Stimulated activated CD8-positive, alpha-beta memory T cell treated with anti-CD3 and anti-CD28 coated beads, Interleukin-2, amount 100 ng/mL, for 1 hour (primary cell): ENCODE measurements at places on chromosomes 6 and 20.

- DNase-seq: no peak
These were observed 127.9 kb downstream of the COL19A1 start for GRCh38 chr6:69994251-69994650.

GRCh38 chr6:111176760-111177099, 89.4 kb downstream of the SLC16A10 start:
- DNase-seq: no peak

DNA sequence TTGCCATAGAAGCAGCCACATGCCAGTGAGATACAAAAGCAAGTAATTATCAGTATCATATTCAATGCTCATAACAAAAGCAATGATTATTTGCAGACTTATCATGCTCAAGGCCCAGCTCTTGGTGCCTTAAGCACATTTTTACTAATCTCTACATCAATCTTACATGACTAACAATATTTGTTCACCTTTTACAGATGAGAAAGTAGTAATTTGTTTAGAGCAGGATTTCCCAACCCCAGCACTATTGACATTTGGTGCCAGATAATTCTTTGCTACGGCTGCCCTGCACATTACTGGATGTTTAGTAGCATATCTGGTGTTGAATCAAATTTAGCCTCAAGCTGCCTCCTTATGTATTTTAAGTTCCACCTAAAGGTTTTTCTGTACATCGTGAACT, 19.0 kb upstream of the DOK5 start:
- no peak for DNase-seq

DNA sequence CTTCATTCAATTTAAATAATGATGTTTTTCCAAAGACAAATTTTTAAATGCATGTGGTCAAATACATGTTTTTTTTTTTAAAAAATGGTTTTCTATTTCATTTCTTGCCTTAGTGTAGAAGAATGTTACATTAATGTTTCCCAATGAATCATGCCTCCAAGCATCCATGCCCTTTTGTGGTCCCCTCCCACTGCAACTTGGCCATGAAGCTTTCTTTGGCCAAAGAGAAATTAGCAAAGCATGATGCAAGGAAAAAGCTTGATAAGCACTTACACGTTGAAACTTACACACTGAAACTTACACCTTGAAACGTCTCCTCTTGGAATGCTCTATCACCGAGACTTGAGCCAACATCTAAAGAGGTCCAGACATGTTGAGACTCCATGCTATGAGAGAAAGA, 93.0 kb upstream of the ELOVL5 start:
- no peak for DNase-seq

GRCh38 chr6:6751619-6752023, 163.1 kb downstream of the LY86 start:
- DNase-seq: no peak

- no peak for DNase-seq
These were observed 249.1 kb upstream of the JAG1 start for GRCh38 chr20:10922941-10923340.

DNA sequence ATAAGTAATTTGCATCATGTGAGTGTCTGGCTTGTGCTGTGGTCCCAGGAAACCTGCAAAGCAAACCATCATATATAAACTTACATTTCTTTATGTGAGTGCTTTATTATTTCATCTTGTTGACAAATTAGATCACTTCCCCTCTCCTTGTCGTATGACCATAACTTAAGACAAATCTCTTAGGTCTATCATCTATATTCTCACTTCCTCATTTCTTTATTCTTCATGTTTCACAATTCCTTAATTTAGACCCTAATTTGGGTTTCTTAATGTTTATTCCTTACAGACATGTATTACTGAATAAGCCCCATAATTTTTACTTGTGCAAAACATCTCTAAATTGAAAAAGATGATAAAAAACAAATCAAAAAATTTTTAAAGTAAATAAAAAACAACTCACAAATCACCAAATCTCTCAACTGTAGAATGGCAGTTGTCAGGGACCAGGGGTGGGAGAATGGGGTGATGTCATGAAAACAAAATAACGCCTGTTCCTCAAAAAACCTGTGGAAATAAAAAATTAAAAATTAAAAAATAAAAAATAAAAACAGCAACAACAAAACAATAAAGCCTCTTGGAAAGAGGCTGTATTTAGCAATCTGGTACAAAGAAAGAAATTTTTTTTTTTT, 49.5 kb upstream of the FBXO30 start:
- no peak for DNase-seq
